Spinal cord (tissue), 10 donors: ENCODE measurements at places on chromosomes 11 and 22. TPM values are rescaled to one million over a fixed set of nuclear protein-coding genes. Genes with fewer than 3 reads are reported as not detected.

- no peak overlapping the region for H3K4me3 ChIP-seq
- no peaks in the 10 kb centered on the region for H3K4me1 ChIP-seq
- no peak overlapping the region for H3K27ac ChIP-seq
- peaks cover 3% of the 10 kb centered on the region for H3K27me3 ChIP-seq
- no peak for DNase-seq
Observed at GRCh38 chr11:116052603-116053547, 548.7 kb upstream of the CADM1 start.

DNA sequence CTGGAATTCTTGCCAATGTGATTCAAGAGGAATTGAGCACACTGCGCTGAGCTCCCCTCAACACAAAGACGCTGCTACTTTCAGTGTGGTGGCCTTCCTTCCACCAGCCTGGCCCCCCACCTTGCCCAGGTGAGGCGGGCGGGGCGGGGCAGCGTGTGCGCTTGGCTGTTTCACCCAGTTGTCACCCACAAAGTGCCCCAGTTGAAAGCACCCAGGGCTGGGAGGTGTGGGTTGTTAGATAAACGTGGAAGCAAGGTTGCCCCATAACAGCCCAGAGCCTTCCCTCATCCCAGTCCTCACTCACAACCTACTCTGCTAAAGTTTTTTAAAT lies 43.1 kb downstream of the CACNG2 start:
- H3K4me3 ChIP-seq, result no peak overlapping the region
- no peaks in the 10 kb centered on the region for H3K36me3 ChIP-seq
- H3K27ac ChIP-seq, result no peak overlapping the region
- DNase-seq, result no peak

DNA sequence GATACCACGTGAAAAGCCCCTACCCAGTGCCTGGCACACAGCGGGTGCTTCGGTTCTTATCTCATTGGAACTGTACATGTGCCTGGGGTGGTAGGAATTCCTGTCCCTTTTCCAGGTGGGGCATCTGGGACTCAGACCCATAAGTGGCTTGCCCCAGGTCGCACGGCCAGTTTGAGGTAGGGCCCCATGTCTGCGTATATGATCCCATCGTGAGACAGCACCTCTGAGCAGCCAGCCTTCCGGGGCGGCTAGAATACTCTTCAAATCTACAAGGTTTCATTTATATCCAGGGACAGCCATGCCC lies 33.5 kb upstream of the SMIM38 start:
- DNase-seq, result no peak
- H3K27ac ChIP-seq, result peak overlapping the region; percentile 10
- H3K4me1 ChIP-seq, result peaks cover 32% of the 10 kb centered on the region
- no peaks in the 10 kb centered on the region for H3K36me3 ChIP-seq

DNA sequence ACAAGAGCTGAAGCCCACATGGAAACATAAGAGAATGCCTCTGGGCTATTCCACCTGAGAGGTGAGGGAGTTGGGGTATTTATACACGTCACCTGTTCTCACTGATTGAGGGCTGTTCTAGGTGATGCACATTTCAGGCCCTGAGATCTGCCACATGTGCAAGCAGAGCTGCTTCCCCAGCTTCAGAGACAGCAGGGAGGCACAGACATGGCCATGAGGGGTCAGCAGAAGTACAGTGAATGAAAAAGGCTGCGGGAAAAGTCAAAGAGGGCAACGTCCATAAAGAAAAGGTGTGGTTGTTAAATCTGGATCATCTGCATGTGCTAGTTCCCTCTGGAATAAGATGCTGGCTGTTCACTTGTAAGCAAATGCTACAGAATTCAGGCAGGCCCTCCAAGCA lies 75.4 kb downstream of the GAB4 start:
- H3K27ac ChIP-seq, result no peak overlapping the region
- no peaks in the 10 kb centered on the region for H3K36me3 ChIP-seq
- no peak for DNase-seq
- no peaks in the 10 kb centered on the region for H3K4me1 ChIP-seq
- H3K4me3 ChIP-seq, result no peak overlapping the region

DNA sequence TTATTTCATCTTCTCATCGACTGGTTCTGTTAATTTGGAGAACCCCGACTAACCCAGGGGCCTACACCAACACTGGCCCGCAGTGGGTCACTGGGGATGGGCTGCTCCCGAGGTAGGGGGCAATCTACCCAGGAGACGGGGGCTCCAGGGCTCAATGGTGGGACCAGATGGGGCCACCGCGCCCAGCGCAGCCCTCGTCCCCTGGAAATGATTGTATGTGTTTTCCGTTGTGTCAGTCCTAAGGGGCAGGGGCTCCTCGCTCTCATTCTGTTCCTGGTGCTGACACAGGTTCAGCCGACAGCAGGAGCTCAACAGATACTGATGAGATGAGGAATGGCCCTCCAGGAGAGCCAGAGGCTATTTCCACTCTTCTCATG lies 20.7 kb downstream of the A4GALT start:
- H3K36me3 ChIP-seq, result no peaks in the 10 kb centered on the region
- H3K27me3 ChIP-seq, result no peaks in the 10 kb centered on the region
- no peak for DNase-seq
- H3K4me3 ChIP-seq, result no peak overlapping the region
- H3K4me1 ChIP-seq, result peaks cover 3% of the 10 kb centered on the region

DNA sequence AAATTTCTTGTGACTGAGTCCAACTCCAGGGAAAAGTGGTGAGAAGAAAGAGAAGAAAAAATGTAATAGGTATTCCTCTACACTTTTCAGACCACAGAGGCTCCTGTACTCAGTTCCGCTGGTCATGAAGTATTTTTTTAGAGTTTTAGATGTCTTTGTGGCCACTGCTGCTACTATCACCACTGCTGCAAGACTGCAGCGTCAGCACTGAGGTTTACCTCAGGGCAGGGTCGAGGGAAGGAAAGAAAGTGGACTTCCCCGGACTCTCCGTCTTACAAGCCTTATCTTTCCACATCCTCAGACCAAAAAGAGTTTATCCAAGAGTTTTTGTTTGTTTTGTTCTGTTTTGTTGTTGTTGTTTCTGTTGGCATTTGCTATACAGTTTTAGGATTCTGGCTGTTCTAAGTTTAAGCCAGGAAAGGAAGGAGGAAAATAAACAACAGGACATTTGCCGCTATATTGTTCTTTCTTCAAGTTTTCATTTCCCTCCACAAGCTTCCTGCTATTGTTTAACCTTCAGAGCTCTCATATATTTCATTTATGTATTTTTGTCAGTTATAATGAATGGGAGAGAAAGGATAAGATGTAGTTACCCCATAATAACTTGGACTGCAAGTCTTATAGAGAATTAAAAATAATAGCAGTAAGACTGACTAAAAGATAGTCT lies 919.3 kb downstream of the NTM start:
- H3K36me3 ChIP-seq, result no peaks in the 10 kb centered on the region
- H3K27ac ChIP-seq, result no peak overlapping the region
- no peak overlapping the region for H3K4me3 ChIP-seq
- no peaks in the 10 kb centered on the region for H3K27me3 ChIP-seq
- DNase-seq, result no peak

DNA sequence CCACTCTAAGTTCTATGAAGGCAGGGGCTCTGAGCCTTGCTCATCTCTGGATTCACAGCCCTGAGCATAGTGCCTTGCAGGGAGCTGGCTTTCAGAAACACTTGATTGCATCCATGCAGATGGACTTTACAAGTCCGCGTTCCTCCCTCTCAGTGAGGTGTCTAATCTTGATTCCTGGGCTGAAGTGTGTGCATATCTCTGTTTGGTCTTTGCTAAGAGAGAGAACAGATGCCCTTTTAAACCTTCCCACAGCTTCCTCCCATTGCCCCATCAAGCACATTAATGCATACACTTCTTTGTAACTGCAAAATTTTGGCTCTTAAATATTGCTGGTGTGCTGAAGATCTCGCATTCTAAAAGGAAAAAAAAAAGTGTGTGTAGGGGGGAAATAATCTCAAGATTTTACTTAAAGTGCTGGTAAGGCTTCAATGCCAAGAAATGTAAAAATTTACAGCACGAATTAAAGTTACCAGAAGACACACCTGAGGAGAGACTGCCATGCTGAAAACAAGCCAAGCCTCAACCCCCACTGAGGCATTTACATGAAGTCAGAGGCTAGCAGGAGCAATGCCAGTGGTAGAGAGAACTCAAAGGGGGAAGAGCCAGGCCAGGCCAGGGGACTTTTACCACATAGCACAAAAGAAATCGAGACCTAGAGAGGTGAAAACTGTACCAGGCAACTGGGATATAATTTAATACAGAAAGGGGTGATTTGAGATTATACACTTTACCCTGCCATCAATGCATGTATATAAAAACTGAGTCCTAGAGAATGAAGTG lies 492.1 kb downstream of the SOX6 start:
- H3K4me1 ChIP-seq, result no peaks in the 10 kb centered on the region
- DNase-seq, result no peak
- H3K27me3 ChIP-seq, result no peaks in the 10 kb centered on the region
- no peak overlapping the region for H3K27ac ChIP-seq

GRCh38 chr22:27431896-27432295 lies 369.7 kb downstream of the MN1 start:
- DNase-seq, result no peak
- H3K36me3 ChIP-seq, result no peaks in the 10 kb centered on the region
- H3K4me1 ChIP-seq, result peaks cover 17% of the 10 kb centered on the region
- no peak overlapping the region for H3K27ac ChIP-seq
- H3K27me3 ChIP-seq, result peaks cover 2% of the 10 kb centered on the region
- H3K4me3 ChIP-seq, result no peak overlapping the region

DNA sequence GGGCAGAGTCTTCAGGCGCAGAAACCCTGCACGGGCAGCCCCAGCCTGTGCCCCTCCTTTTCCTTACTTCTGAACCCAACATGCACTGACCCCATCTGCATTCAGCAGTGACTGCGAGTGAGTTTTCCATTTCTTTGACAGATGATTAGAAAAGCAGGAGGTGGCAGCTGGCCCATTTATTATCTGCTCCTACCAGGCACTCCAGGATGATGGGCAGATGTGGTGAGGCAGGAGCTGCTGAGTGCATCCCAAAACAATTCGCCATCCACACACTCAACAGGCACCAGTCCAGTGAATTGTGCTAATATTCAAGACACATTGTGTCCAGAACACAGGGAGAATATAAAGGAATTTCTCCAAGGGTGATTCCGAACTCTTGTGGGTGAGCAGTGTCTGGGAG lies 208.5 kb downstream of the TENM4 start:
- no peaks in the 10 kb centered on the region for H3K36me3 ChIP-seq
- no peak overlapping the region for H3K4me3 ChIP-seq
- no peak overlapping the region for H3K27ac ChIP-seq
- peaks cover 13% of the 10 kb centered on the region for H3K4me1 ChIP-seq
- H3K27me3 ChIP-seq, result no peaks in the 10 kb centered on the region

- peaks cover 2% of the 10 kb centered on the region for H3K4me1 ChIP-seq
- H3K27me3 ChIP-seq, result no peaks in the 10 kb centered on the region
- no peaks in the 10 kb centered on the region for H3K36me3 ChIP-seq
- H3K27ac ChIP-seq, result no peak overlapping the region
- DNase-seq, result no peak
- no peak overlapping the region for H3K4me3 ChIP-seq
Observed at GRCh38 chr11:12772324-12772723, 98.1 kb downstream of the TEAD1 start.

DNA sequence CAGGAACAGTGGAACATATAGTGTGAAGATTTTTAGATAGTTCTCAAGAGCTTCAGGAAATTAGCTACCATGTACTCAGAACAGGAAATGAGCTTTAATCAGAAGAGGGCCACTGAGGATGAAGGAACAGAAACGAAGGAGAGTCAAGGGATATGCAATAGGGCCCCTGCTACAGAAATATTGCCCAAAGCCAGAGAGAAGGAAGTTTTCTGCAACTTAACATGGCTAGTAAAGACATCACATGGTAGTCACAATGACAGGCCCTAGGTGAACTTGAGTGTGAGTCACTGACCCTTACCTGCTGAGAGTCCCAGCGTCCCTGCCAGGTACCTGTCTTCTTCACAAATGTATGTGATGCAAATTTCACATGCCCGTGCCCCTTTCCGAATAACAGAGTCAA lies 25.2 kb upstream of the CARD16 start:
- H3K4me3 ChIP-seq, result no peak overlapping the region
- no peaks in the 10 kb centered on the region for H3K4me1 ChIP-seq
- DNase-seq, result no peak
- H3K27me3 ChIP-seq, result no peaks in the 10 kb centered on the region
- H3K27ac ChIP-seq, result no peak overlapping the region

DNA sequence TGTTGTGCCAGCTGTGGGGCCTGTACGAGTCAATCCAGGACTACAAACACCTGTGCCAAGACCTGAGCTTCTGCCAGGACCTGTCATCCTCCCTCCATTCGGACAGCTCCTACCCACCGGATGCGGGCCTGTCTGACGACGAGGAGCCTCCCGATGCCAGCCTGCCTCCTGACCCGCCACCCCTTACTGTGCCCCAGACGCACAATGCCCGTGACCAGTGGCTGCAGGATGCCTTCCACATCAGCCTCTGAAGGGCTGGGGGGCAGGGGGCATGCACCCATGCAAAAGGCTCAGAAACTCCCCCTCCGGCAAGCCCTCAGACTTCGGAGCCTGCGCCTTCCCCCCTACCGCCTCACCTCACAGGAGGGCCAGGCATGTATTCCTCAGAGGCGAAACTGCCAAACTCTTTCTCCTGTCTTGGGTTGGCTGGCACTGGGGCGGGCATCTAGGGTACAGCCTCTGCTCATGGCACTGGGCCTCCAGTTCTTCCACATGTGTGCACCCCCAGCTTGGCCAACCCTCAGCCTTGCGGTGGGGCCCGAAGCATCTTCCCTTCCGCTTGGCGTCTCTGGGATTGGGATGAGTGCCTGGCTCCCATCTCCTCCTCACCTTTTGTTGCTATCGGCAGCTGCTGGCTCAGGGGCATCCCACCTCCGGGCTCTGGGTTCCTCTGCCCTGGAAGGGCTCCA lies 1.2 kb downstream of the FAM89B start:
- DNase-seq, result no peak
- peaks cover 8% of the 10 kb centered on the region for H3K27me3 ChIP-seq
- H3K4me1 ChIP-seq, result peaks cover 83% of the 10 kb centered on the region
- H3K27ac ChIP-seq, result peak overlapping the region; percentile 67
- peaks cover 40% of the 10 kb centered on the region for H3K36me3 ChIP-seq
- H3K4me3 ChIP-seq, result peak overlapping the region; percentile 46

DNA sequence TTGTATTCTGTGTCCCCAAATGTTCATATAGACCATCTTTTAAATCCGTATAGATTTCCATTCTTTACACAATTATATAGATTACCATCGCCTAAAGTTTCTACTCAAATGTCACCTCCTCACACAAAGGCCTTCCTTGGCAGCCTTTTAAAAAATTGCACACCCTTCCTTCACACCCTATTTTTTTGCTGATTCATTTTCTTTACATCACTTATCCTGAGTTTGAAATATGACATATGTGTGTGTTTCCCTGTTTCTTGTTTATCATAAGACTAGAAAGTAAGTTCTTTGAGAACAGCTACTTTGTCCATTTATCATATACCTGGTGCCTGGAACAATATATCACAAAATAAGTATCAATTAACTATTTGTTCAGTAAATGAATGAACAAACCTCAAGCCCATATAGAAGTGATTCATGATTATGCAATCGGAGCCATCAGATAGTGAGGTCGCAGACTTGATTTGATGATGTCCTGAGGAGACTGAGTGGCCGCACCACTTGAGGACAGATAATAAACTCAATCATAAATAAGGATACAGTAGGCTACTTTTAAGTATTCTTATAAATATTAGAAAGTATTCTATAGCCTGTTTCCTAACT lies 327.4 kb upstream of the ZC3H12C start:
- H3K27ac ChIP-seq, result no peak overlapping the region
- H3K27me3 ChIP-seq, result no peaks in the 10 kb centered on the region
- H3K36me3 ChIP-seq, result no peaks in the 10 kb centered on the region
- DNase-seq, result no peak
- no peaks in the 10 kb centered on the region for H3K4me1 ChIP-seq

GRCh38 chr22:46443850-46444389 lies 93.5 kb downstream of the CELSR1 start:
- peaks cover 13% of the 10 kb centered on the region for H3K4me1 ChIP-seq
- peaks cover 7% of the 10 kb centered on the region for H3K36me3 ChIP-seq
- H3K27me3 ChIP-seq, result no peaks in the 10 kb centered on the region

Gene WEE1
- 46.6 TPM for total RNA-seq

Gene SUSD2
- 4.9 TPM for total RNA-seq

Gene LMNTD2
- total RNA-seq, result 0.79 TPM

Gene SAA2
- not detected for total RNA-seq

Gene RAB38
- 4.7 TPM for total RNA-seq
